Activated naive CD4-positive, alpha-beta T cell treated with anti-CD3 and anti-CD28 coated beads, Interleukin-2, amount 10 ng/mL, durations not matched to agents 7 days and 5 days (primary cell): ENCODE measurements at places on chromosomes 6 and 20.

GRCh38 chr20:6700563-6701329 is 66.7 kb upstream of the BMP2 start:
- no peaks in the 10 kb centered on the region for H3K27me3 ChIP-seq
- no peak overlapping the region for H3K4me3 ChIP-seq
- no peaks in the 10 kb centered on the region for H3K4me1 ChIP-seq
- no peaks in the 10 kb centered on the region for H3K36me3 ChIP-seq
- H3K27ac ChIP-seq, result no peak overlapping the region

DNA sequence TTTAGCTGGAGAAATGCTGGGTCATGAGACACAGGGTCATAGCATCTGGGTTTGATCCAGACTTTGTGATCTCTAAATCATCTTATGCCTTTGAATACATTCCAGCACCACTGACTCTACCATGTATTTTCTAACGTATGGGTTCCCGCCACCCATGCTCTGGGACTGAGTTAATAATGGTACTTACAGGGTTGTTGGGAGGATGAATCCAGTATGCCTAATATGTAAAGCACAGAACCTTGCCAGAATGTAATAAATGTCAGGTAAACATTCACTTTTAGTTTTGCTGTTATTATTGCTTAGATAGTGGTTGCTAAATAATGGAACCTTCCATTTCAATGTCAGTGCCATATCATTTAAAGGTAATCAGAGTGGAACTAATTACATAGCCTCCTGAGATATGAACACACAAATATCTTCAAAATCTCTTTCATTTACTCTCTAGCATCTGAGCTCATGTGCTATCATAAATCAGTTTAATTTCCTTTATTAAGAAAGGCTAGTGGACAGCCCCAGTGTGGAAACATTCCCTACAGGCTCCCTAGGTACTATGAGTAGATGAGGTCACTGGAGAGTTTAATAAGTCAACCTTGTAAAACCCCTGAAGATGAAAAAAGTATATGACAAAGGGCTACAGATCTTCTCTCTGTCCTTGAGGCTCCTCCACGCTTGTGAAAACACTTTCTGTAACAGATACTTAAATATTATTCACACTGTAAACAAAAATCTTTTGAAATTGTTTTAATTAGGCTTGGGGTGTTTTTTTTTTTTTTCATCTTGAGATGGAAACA is 226.6 kb downstream of the ALDH8A1 start:
- H3K4me1 ChIP-seq, result no peaks in the 10 kb centered on the region
- peaks cover 11% of the 10 kb centered on the region for H3K27me3 ChIP-seq
- no peaks in the 10 kb centered on the region for H3K36me3 ChIP-seq

- peaks cover 40% of the 10 kb centered on the region for H3K4me1 ChIP-seq
- no peak for DNase-seq
- H3K36me3 ChIP-seq, result no peaks in the 10 kb centered on the region
- peaks cover 12% of the 10 kb centered on the region for H3K27me3 ChIP-seq
- no peak overlapping the region for H3K4me3 ChIP-seq
Observed at GRCh38 chr6:109493865-109494264, 10.8 kb upstream of the ZBTB24 start.

GRCh38 chr6:54737247-54737646 is 109.3 kb upstream of the FAM83B start:
- H3K4me1 ChIP-seq, result no peaks in the 10 kb centered on the region
- no peak overlapping the region for H3K4me3 ChIP-seq
- H3K27me3 ChIP-seq, result no peaks in the 10 kb centered on the region
- DNase-seq, result no peak
- no peaks in the 10 kb centered on the region for H3K36me3 ChIP-seq

DNA sequence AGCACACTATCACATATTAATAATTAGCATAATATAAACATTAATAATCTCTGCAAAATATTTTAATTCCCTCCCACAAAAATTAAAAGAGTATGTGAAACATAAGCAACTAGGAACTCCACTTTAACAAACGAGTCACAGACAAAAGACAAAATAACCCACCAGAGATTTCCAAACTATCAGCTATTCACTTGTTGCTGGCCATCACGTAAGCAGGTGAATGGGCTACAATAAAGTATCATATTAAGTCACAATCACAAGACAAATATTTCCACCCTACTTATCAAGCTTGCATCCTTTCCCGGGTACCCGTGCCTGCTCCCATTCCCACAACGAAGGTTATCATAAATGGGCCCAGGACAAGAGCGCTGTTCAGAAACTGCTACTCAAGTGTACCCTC is 2.5 kb downstream of the HDAC2 start:
- peak overlapping the region; percentile 96 for H3K4me3 ChIP-seq
- peaks cover 6% of the 10 kb centered on the region for H3K27me3 ChIP-seq
- peaks cover 36% of the 10 kb centered on the region for H3K4me1 ChIP-seq
- peaks cover 3% of the 10 kb centered on the region for H3K36me3 ChIP-seq
